NCI-H774 (cell line): ENCODE measurements at places on chromosomes 6 and 20.

- DNase-seq, result no peak
These were observed 205.0 kb downstream of the DOK5 start for GRCh38 chr20:54680439-54680838.

DNA sequence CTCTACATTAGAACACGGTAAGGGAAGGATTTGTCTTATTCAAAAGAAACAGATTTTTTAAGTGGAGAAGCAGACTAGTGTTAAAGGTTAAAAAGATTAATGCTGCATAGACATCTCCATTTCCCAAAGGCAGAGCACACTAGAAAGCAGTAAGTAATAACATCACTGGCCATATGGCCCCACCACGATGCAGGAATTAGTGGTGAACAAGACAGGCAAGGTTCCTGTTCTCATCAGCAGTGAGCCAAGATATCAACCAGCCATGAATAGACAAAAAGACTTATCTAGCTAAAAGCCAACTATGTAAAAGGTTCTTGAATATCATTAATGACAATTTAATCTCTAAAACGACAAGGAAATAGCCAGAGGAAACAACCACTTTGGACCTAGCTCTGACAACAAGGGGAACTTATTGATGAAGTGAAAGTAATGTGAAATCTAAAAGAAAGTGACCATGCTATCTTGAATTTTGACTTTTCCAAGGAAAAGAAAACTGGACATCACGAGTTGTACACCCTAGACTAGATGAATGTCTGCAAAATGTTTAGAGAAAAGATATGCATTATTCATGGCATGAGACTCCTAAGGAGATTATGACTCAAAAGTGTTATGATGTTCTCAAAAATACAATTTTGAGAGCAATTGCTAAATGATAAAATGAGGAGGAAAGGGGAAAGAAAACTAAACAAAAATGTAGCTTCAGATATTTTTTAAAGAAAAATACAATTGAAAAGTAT is 157.9 kb upstream of the STXBP5 start:
- DNase-seq, result no peak

DNA sequence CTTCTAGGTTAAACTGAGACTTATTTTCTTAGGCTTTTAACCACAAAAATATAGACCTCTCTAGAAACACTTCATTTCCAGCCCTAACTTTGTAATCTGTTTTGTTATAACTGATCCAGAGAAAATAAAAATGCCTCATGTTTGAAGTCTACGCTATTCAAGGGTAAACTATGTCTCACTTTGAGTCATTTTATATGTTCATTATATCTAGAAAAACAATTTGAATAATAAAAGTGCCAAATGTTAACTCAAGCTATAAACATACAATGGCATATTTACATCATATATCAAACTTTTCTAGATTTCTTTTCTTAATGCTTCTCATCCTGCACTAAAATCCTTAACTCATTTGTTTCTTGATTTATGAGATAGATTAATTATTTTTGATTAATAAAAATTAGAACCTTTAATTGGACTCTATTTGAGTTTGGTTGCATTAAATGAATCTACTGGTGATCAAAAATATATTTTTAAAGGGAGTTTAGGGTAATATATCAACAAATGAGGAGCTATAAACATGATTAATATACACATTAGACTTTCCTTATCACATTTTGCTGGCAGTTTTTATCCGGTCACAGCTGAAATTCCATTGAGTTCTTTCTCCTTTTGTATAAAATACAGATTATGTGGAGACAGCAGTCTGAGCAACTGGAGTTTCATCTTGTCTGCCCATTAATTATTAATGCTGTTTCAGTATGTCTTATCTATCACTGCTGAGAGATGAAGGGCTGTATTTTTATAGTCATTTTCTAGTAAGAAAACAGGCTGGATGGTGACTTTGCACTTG is 246.5 kb downstream of the TBX18 start:
- no peak for DNase-seq

DNA sequence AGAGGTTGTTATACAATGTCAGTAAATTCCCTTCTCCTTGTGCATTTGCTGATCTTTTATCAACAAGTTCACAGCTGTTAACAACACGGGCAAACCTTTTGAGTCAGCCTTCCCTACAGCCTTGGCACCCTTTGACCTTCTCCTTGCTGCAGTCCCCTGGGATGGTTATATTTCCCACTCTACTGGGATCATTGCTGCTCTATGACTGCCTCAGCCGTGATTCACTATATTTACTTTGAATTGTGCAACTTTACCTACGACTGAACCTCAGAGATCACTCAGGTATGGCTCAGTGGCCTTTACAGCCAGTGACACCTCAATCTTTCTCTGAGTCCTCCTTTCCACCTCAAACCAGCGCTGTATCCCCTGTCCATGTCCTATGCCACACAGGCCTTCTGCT is 1293.3 kb downstream of the EPHA7 start:
- DNase-seq, result no peak

GRCh38 chr6:17714879-17715851 is 8.4 kb upstream of the NUP153 start:
- no peak for DNase-seq

GRCh38 chr20:8670893-8671215 is 398.0 kb upstream of the PLCB4 start:
- no peak for DNase-seq

DNA sequence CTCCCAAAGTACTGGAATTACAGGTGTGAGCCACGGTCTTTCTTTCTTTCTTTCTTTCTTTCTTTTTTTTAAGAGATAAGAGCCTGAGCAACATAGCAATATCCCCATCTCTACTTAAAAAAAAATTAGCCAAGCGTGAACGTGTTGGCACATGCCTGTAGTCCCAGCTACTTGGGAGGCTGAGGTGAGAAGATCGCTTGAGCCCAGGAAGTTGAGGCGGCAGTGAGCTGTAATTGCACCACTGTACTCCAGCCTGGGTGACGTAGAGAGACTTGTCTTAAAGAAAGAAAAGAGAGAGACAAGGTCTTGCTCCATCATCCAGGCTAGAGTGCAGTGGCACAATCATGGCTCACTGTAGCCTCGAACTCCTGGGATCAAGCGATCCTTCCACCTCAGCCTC is 162.0 kb upstream of the MLN start:
- DNase-seq, result no peak

GRCh38 chr20:23166563-23166962 is 80.4 kb upstream of the CD93 start:
- no peak for DNase-seq

GRCh38 chr6:12335717-12336116 is 45.6 kb downstream of the EDN1 start:
- no peak for DNase-seq

DNA sequence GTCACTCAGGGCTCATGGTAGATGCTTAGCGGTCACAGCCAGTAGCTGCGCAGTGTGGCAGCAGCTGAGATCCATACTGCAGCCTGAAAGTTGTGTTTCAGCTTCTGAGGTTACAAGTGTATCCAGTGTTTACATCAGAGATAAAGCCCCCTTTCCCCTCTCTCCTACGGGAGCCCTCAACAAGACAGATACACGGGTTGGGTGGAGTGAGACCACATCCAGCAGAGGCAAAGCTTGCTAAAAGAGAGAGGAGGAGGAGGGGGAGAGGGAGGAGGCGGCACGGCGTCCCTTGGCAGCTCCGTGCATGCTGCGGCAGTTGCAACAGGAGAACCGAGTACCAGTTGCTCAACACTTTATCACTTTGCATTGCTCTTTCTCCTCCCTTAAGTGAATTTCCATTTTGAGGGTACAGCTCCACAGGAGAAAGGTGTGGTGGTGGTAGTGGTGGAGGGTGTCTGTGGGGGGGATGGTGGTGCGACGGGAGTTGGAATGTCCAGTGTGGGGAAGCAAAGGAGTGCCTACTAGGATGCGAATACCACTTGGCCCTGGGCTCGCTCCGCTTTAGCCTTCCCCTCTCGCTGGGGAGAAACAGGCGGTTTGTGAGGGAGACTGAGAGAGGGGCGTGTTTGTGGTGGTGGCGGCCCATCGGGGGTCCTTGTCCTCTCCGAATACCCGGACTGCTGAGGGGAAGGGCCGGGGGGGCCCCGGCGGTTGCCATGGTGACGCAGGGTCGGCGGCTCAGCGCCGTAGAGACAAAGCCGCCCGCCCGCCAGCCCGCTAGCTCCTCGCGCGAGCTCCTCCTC is 405 bp upstream of the RNF182 start:
- DNase-seq, result peak; percentile 75

GRCh38 chr20:4664691-4665360 is 56.9 kb upstream of the PRND start:
- no peak for DNase-seq

DNA sequence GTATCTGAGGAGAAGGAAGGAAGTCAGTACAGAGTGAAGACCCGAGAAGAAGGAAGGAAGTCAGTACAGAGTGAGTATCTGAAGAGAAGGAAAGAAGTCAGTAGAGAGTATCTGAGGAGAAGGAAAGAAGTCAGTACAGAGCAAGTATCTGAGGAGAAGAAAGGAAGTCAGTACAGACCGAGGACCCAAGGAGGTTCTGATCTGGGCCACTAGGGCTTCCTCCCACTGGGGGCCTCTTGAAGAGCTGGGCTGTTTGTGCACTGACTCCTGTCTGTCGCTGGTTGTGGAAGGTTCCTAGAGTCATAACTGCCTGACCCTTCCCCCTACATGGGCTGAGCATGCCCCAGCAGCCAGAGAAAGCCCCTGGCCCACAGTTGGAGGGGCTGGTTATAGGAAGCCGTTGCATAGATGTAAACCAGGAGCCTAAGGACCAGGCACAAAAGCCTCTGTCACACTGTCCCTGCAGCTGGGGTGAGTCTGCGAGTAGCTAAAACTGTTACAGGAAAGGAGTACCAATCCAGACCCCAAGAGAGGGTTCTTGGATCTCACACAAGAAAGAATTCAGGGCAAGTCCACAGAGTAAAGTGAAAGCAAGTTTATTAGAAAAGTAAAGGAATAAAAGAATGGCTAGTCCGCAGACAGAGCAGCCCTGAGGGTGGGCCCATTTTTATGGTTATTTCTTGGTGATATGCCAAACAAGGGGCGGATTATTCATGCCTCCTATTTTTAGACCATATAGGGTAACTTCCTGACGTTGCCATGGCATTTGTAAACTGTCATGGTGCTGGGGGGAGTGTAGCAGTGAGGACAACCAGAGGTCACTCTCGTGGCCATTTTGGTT is 395.9 kb downstream of the PREX1 start:
- DNase-seq, result no peak

DNA sequence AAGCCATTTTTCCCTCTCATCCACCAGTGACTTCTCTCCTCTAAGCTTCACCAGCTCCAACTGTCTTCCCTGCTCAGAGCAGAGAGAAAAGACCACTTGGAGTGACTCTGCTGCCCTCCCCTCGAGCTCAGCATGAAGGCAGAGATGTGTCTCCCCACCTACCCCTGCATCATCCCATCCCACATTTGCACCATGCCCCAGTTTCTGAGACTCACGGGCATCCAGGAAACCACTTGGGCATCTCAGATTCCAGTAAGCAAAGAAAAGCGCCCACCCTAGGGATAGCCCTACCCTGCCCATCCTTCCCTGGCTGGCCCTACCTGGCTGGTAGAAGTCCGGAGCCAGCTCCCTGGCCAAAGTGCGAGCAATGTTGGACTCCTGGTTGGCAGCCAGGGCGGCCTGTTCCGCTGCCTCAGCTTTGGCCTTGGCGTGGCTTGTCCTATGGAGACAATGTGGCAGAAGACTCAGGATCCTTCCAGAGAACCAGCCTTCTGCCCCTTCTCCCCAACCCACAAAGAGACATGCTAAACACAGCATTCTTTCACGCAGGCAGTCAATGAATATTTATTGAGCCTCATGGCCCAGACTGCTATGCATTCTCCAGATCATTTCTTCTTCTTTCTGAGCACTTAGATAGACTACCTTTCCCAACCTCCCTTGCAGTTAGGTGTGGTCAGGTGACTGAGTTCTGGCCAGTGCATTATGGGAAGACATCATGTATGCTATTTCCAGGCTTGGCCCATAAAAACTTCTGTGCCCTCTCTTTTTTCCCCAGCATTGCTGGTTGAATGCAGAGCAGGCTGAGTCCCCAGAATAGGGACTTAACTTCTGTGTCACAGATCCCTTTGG is 68.6 kb downstream of the JPH2 start:
- no peak for DNase-seq

- no peak for DNase-seq
These were observed 139.2 kb upstream of the PLN start for GRCh38 chr6:118408863-118409262.

- DNase-seq, result no peak
These were observed 37.2 kb upstream of the TFB1M start for GRCh38 chr6:155351273-155352129.

DNA sequence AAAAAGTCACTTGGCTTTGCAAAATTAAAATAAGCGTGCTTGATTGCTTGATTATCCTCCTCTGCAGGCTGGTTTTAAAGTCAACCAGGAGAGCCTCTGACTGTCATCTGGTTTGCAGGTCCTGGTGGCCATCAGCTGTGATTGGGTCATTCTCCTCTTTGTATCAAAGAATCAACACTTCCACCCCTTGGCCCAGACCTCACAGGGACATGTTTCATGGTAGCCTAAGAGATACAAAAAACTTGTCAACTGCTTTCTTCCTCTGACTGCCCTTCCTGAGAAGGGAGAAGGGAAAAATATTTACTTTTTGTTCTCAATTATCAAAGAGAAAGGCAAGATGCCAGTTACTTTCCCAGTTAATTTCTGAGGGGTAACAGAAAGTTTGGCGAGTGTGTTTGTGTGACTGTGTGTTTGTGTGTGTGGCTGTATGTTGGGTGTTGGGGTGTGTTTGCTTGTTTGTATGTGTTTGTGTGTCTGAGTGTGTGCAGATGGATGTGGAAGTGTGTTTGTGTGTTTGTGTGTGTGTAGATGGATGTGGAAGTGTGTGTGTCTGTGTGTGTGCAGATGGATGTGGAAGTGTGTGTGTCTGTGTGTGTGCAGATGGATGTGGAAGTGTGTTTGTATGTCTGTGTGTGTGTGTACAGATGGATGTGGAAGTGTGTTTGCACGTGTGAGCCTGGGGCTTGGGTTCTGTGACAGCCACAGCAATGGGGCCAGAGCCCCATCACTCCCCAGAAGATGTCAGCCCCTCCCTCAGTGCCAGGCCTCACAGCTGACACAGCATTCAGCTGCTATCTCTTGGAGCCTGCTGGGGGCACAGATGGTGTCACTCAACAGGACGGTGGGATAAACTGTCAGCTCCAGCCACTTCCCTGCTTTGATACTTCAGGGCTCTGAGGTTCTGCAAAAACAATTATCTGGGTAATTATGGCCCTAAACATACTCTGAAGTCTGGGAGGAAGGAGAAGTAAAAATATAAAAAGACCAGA is 98.6 kb upstream of the RNF24 start:
- no peak for DNase-seq

DNA sequence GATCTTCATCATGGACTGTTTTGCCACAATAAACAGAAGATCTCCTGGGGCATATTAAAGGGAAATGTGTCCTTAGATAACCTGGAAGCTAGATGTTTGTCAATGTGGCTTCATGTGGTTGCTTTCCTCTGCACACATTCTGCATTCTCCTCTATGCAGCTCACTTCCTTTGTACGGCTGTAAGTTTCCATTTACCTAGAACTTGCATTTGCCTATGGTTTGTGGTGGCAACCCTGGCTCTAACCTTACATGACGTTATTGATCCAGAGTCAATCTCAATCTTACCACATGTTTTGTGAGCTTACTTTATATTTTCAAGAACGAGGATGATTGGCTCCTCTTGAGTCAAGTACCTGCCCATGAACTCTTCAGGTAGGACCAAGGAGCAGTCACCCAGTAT is 863.1 kb downstream of the MAFB start:
- no peak for DNase-seq
